ENCODE measurements at places on chromosomes 7 and 10.

- no peak for DNase-seq
Observed at GRCh38 chr7:51251290-51251689, 65.3 kb downstream of the COBL start.

- DNase-seq: no peak
Observed at GRCh38 chr7:22252016-22252415, 104.9 kb downstream of the RAPGEF5 start.

- DNase-seq: no peak
Observed at GRCh38 chr10:48671914-48672595, 12.6 kb upstream of the WDFY4 start.

DNA sequence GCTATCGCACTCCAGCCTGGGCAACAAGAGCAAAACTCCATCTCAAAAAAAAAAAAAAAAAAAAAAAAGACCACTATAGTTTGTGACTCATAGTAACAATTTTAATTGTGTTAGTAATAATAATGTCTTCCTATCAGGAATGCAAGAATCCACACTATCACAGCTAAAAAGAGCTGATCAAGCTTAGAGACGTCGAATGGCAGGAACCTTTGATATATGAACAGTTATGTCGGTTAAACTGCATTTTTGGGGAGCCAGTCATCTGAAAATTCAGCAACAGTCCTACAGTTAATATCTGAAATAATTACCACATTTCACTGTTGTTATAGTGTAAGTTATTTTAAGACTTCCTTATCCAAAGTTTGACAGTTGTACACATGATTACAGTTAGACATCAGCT, 8.8 kb downstream of the PHYH start:
- DNase-seq: no peak

GRCh38 chr10:103921750-103922195, 3.8 kb upstream of the STN1 start:
- DNase-seq: no peak

GRCh38 chr7:101575721-101576120, 53.4 kb downstream of the MYL10 start:
- DNase-seq: no peak

DNA sequence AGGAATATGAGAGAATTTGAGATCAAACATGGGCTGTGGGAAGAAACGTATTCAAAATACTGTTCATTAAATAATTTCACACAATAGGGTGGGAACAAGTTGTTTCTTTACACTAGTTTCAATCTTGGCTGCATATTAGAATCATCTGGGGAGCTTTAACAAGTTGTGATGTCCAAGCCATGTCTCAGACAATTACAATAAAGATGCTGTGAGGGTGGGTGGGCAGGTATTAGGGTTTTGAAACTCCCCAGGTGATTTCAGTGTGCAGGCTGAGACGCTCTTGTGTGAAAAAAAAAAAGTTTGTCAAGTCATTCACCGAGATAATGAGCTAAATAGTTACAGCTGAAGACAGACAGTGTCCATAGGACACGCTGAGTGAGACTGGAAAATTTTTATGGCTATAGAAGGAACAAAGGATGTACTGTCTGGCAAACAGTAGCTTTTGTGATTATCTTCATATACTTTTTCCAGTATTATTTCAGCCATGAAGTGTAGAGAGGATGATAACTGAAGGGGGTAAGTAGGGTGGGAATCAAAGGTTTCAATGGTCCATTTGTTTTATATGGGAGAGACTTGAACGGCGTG, 12.6 kb upstream of the LAMB4 start:
- no peak for DNase-seq

DNA sequence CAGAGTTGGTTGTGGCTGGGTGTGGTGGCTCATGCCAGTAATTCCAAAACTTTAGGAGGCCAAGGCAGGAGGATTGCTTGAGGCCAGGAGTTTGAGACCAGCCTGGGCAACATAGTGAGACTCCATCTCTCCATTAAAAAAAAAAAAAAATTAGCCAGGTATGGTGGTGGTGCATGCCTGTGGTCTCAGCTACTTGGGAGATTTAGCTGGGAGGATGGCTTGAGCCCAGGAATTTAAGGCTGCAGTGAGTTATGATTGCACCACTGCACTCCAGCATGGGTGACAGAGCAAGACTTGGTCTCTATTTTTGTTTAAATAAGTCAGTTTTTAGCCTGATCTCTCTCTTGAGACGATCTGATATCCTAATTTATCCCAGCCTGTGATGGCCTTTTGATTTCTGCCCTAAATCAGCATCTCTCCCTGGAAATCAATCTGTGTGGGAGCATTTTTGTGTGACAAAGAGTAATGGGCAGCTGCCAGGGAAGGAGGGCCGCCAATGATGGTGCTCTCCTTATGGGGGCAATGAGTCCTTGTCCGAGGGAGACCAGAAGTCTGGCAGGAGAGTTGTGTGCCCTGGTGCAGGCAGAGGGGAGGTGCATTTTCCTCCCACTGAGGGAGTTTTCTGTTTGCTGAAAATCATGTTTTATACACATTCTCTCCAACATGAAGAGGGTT, 111.0 kb downstream of the NRP1 start:
- DNase-seq: no peak

DNA sequence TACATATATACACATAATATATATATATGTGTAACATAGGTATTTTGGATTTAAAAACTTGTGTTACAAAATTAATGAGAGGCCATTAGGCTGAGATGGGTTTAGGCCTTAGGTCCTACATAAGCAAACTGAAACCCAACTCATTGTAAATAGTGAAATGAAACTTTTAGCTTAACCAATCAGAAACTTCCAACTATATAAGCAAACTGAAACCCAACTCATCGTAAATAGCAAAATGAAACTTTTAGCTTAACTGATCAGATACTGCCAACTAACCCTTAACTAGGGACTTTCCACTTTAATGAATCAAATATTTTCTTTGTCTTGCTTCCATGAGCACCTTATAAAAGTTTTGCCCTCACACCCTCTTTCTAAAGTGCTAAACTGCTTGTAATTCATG, 17.3 kb upstream of the SAMD9L start:
- no peak for DNase-seq

- no peak for DNase-seq
Observed at GRCh38 chr10:44008270-44008916, 359.7 kb upstream of the ZNF32 start.

DNA sequence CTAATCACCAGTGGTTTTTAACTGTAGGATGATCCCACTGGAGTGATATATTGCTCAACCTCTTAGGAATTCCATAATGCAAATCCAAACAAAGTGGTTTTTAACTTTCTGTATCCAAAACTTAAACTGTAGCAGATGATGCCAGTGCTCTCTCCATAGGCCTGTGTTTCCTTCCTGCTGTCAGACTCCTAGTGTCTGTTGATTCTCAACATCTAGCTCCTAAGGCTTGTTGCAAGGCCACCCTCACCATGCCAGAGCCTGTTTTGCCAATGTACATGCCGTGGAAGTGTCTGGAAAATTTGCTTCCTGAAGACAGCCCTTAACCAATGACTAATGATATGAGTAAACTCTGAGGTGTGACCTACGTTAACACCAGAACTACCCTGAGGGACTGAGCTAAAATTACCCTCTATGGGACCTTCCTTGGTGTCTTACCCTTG, 39.3 kb downstream of the C1GALT1 start:
- DNase-seq: no peak

DNA sequence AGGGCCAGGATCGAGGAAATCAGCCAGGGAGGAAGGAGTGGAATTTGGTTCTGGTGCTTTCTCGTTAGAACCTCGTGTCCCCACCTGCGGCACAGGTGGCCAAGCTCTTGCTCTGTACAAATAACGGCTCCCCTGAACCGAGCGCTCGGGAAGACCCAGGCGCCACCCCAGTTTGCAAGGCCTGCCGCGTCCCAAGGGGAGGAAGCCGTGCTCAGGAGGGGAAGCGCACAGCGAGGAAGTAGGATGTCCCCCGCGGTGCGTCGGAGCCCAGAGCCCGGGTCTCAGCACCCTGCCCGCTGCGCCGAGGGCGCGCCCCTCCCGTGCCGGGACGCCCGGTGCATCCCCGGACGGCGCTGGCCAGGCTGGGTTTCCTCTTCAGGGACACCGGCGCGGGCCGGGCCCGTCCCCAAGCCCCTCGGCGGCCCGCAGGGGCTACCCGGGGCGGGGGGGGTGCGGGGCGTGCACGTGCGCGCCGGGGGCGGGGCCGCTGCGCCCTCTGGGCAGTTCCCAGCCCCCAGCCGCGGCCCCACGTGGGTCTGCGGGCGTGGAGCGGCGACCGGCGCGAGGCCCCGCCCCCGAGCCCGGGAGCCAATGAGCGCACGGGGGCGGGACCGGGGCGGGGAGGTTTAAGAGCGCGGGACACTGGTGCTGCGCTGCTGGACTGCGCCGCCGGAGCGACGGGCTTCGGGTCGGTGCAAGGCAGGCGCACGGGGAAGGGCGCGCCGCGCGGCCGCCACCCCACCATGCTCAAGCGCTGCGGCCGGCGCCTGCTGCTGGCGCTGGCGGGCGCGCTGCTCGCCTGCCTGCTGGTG, at the start of gene LFNG:
Gene LFNG, plus strand, starts transcription at position 656 of the 812 bp plus-strand sequence. Its CDS starts 88 bp downstream, at position 744.
- DNase-seq: peak; percentile 60

GRCh38 chr10:104348601-104349000, 5.0 kb upstream of the CFAP58 start:
- no peak for DNase-seq

GRCh38 chr7:2354939-2355704, 495 bp downstream of the EIF3B start:
- no peak for DNase-seq

GRCh38 chr10:101266381-101267289, 37.4 kb upstream of the LBX1 start:
- no peak for DNase-seq

DNA sequence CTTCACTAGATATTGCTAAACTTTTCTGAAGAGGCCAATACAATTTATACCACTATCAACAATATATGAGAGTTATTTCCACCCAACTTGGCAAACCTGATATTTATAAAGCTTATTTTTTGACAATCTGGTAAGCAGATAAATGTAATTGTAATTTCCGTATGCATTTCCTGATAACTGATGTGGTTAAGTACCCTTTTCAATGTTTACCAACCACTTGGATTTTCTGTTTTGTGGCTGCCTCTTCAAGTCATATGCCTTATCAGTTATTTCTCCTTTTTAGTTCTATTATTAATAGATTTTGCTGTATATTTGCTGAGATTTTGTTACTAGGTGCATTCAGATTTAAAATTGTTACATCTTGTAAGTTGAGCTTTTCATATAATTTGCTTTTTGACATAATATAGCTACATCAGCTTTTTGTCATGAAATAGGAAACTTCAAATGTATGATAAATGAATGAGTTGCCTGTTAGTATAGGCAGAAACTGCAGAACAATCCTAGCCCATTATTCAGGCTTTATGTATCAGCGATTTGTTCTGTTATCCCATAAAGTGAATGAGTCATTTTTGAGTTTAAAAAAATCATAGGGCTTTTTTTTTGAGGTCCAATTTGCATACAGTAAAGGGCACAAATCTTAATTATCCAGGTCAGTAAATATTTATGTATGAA, 11.5 kb downstream of the SGPL1 start:
- no peak for DNase-seq

DNA sequence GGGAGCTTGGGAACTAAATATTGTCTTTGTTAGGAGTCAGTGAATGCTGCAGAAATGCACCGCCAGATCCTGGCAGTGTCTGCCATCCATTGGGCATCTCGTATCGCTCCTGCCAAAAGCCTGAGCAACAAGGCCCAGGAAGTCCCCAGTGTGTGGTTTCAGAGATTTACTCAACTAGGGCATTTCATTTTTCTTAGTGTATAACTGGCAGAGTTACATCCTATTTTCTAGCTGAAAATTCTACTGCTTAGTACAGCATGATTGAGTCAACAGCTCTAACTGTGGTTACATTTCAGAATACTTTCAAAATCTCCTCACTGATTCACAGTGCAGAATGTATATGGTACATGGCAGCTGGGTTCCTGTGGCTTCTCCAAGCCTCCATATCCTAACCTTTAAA, 95.8 kb upstream of the CREB5 start:
- no peak for DNase-seq

DNA sequence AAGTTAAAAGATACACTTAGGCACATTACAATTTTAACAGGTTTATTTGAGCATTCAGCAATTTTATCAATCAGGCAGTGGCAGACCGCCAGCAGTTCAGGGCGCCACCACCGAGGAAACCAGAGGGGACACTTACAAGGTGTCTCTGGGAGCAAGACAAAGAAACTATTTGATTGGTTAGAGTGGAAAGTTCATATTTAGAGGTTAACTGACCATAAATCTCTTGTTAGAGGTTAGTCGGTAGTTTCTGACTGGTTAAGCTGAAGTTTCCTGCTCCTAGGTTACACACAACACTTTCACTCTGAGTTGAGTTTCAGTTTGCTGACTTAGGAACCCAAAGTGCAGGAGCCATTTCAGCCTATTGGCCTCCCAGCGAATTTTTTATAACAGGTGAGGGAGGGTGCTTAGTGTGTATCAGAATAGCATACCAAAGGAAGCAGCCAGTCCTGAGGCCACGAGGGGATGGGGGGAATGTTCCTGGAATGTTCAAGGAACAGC, 10.8 kb upstream of the PVRIG start:
- DNase-seq: no peak

- DNase-seq: no peak
Observed at GRCh38 chr7:39911167-39911566, 38.9 kb upstream of the CDK13 start.

GRCh38 chr7:76048668-76048988, 722 bp downstream of the MDH2 start:
- no peak for DNase-seq
